ENCODE measurements at places on chromosomes 1 and 21. TPM values are rescaled to one million over a fixed set of nuclear protein-coding genes. Genes with fewer than 3 reads are reported as not detected.

DNA sequence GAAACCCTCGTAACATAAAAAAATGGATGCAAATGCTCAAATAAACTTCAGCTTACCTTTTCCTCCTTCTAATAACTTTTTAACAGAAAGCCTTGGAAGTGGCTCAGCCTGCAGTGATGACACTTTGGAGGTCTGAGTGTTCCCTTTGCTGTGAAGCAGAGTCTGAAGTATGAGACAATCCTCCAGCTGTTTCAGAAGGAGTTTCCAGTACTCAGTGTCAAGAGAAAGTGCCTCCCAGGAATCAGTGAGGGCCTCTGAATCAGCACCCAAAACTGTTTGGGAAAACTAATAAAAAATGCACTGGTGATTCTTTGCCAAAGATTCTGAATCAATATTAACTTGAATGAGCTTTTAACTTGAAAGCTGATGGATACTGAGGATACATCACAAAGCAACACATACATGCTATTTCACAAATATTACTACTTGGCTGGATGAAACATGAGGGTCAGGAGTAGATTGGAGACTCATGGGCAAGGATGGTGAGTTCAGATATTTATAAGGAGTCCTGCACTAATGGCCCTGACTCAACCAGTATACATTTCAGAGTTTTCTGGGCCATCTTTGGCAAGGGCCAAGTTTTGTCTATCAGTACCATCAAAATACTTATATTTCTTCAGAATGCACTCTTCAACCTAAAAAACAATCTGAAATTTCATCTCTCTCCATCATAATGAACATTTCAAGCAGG is 77.0 kb downstream of the IARS2 start:
- DNase-seq, result no peak

DNA sequence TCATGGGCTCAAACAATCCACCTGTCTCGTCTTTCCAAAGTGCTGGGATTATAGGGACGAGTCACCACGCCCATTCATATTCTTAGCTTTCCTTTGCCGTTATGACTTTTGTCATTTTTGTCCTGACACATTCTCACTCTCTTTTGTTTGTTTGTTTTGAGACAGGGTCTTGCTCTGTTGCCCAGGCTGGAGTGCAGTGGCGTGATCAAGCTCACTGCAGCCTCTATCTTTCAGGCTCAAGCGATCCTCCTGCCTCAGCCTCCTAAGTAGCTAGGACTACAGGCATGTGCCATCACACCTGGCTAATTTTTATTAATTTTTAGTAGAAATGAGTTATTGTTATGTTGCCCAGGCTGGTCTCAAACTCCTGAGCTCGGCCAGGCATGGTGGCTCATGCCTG is 11.8 kb upstream of the MED18 start:
- DNase-seq, result no peak

GRCh38 chr1:38243106-38243505 is 196.5 kb upstream of the POU3F1 start:
- no peak for DNase-seq

The CD52 gene
- total RNA-seq, result not detected

The CORT gene
- total RNA-seq, result 0.13 TPM

The EVA1C gene
- not detected for total RNA-seq

The FLG2 gene
- not detected for total RNA-seq
